Activated CD4-positive, alpha-beta T cell treated with anti-CD3 and anti-CD28 coated beads for 1 hour (primary cell): ENCODE measurements at places on chromosomes 5 and 9.

DNA sequence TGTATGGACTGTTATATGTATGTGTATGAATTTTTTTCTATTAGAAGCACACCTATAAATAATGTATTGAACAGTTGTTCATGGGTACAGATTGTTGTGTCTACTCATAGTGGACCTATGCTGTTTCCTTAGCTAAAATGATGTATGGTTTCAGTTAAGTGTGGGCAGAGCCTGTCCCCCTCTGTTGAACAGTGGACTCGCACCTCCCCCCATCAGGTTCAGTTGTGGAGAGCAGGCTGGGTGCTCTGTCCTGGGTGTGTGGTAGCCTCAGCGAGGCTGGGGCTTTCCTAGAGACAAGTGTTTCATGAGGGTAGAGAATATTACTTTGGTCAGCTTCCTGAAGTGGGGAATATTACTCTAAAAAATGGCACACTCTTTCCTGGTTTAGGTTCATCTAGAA, 47.4 kb upstream of the LRRTM2 start:
- no peak for DNase-seq

DNA sequence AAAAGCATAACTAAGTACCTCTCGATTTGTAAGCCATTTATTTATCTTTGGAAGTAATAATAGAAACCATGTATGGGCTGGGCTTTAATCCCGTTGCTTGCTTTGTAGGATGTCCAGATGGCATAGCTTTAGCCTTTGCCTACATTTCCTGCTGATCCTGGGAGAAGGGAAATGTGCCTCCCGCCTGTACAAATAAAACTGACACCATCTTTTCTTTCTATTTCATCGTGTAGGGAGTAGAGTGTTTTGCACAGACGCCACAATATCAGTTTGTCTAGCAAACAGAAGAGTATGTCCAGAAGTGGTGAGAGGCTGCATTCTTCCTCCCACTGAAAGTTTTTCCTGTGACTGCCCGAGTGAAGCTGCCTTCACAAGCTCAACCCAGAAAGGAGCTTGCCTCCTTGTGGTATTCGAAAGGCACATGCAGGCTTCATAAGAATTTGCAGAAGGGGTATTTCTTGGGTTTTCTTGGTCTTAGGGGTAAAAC, 24.7 kb upstream of the TJP2 start:
- DNase-seq, result no peak

GRCh38 chr5:133732536-133732935, 120.2 kb upstream of the FSTL4 start:
- DNase-seq, result no peak

GRCh38 chr9:124511891-124512805, 4.9 kb upstream of the NR5A1 start:
- no peak for DNase-seq

DNA sequence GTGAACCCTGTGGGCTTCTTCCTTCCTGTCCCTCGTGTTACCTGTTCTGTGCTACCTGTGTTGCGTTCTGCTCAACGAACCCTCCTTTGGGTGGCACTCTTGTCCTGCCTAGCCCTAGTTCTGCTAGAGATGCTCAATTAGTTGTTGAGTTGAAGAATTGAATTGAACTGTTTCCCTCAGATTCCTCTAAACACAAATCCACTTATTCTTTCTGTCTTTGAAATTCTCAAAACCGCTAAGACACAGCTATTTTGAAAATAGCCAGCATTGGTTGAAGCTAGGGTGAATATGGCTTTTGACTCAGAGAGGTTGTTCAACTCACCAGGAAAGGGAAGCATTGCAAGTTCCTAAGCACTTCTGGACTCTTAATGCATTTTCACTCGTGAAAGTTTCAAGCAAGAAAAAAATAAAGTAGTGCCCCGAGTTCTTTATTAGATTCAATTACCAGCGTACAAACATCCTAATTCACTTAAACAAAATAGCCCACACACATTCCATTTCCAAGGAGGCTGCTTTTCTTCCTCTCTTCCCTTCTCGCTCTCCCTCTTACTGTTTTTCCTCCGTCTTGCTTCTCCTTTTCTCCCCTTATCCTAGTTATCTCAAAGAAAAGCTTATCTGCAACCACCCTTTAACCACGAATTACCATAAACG, 642 bp upstream of the ITGA1 start:
- peak; percentile 16 for DNase-seq

DNA sequence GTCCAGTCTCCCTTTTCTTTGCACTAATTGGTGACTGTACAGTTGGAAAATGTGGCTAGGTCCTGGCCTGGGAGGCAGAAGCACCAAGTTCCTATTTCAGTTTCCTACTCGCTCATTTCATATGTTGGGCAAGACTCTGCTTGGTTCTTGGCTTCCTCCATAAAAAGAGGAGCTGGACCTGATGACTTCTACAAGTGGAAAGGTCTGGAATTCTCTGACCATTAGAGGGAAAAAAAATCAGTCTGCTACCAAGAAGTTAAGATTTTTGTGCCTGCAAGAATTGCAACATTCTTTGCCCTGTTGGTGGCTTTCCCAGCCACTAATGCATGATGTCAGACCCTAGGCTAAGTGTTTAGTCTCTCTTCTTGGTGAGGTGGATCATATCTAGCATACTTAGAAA, 91.5 kb downstream of the WDR41 start:
- no peak for DNase-seq

- no peak for DNase-seq
These were observed 41.7 kb downstream of the NFX1 start for GRCh38 chr9:33332011-33332410.

DNA sequence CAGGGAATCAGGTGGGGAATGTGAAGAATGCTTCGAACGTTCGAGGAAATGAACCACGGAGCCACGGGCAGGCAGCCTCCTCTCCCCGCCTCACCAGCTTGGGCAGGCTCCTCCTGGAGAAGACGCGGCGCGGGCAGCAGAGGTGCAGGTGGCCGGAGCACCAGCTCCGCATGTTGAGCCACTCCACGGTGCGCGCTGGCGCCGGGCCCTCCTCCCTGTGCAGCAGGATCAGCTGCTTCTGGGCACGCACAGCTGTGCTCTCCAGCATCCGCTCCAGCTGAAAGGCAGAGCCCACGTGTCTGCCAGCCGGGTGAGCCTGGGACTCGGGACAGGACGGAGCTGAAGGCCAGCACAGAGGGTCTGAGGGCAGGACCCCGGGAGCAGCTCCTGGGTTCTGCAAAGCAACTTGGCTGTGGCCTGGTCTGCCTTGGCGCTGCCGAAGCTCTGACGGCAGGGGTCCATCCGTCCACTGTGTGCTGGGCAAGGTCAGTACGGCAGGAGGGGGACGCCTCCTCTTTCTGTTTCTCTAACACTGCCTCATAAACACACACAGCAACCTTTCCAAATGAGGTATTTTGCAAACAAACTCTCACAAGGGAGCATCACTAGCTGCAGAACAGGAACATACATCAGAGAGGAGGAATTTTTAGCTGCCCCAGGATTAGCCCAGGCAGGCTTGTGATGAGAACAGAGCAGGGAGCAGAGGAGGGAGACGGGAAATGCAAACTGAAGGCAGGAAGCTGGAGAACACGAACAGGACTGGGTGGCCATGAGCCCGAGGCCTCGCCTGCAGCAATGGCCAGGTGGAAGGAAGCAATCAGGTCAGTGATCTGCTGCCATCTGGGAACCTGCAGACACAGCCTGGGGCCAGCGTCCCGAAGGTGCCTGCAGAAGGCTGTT, 20.1 kb upstream of the NSMF start:
- no peak for DNase-seq

- DNase-seq, result no peak
These were observed 3.8 kb upstream of the ZNF782 start for GRCh38 chr9:96858018-96858573.

GRCh38 chr5:119470851-119471451, 18.7 kb downstream of the HSD17B4 start:
- no peak for DNase-seq

DNA sequence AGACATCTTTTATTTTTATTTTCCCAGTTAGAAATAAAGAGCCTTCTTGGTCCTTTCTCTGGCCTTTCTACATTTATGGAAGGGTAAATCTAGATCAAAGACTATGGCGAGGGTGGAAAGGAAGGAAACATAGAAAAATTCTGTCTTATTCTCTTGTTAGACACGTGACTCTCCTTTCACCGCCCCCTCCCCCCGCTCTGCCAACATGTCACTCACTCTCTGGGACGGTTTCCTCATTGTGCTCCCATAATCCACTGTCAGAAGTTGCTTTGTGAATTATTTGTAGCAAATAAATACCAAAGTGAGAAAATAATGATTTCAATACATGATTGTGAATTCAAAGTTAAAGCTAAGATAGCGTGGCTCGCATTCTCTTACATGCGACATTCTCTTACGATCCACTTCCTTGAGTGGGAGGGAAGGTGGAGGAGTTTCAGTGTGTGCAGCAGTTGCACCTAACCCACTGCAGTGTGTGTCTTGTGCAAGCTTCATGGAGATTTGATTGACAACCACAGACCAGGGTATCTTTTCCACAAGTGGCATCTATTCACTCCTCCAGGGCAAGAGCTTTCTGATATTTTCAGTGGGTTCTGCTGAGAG, 423.0 kb upstream of the KIF2A start:
- no peak for DNase-seq

DNA sequence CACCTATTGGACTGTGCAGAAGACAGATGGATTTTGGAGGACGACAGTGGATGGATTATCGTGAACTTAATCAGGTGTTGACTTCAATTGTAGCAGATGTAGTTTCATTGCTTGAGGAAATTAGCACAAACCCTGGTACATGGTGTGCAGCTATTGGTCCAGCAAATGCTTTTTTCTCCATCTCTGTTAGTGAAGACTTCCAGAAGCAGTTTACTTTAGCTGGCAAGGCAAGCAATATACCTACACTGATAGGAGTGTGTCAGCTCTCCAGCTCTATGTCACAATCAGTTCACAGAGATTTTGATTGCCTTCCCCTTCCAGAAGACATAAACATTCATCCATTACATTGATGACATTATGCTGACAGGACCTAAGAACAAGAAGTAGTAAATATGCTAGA, 35.7 kb upstream of the ROR2 start:
- no peak for DNase-seq

DNA sequence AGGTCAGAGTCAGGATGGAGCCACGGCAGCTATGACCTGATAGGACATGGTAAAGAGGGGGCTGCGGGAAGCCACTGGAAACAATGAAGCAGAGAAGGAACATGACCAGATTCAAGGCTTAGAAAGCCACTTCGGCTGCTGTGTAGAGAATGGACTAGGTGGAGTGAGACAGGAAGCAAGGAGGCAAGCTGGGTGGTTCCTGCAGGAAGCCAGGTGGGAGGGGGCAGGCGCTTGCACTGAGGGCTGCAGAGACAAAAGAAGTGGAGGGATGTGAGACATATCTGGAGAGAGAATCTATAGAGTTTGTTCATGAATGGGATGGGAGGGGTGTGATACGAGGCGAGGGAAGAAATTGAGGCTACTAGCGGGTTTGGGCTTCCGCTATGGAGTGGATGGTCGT, 19.0 kb upstream of the N4BP3 start:
- DNase-seq, result no peak

- no peak for DNase-seq
These were observed 6.1 kb upstream of the CSF2 start for GRCh38 chr5:132067451-132067850.

DNA sequence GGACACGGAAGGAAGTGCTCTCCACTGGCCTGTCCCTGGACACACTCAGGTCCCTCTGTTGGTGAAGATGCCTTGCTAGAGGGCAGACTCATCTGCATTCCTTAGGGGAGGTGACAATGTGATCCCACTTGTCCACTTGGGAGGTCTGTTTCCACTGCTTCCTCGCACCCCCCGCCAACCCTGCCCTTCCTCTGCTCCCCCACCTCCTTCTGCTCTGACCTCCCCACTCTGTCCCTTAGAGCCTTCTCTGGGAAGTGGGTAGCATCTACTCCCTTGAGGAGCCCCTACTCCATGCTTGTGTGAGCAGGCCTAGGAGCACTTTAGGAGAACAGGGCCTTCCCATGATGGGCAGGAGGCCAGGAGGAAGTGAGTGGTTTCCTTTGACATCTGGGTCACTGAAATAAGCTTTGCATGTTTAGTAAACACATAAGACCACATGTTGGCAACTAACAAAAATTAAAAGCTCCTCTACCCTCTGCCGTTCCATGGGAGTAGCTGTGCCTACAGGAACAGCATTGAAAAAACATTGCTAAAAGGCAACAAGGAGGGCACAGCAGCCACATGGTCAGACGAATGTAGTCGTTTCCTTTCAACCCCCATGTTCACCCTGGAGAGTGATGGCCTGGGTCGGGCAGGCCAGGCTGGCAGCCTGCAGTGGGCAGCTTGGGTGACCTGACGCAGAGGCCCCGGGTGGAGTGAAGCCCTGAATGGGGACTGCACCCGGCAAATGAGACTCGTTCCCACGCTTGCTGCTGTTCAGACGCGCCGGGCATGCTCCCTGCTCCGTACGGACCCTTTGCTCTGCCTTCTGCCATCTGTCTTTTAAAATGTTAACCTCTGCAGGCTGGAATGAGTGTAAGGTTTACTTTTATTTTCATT, 634.0 kb downstream of the IRX1 start:
- no peak for DNase-seq

DNA sequence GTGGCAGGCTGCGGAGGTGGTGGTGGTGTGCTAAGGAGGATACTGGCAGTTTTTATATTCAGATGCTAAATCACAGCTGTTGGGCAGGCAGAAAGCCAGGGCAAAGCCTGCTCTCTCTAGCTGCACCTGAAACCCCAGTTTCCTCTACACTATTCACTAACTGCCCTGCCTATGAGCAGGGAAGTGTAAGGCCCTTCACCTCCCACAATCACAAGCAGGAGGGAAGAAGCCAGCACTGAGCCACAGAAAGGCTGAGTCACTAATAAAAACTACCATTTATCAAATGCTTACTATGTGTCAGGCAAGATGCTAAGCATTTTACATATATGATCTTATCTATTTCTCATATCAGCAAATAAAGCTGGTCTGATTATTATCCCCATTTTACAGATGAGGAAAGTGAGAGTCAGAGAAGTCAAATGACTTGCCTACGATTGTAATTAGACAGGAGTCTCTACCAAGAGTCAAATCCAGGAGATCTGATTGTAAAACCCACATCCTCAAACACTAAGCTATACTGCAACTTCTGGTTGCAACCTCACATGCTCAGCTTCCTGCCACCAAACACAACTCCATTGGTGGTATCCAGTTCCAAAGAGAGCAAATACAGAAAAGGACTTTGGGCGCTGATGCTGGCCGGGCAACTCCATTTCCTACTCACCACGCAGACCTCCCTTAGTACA, 17.7 kb upstream of the IL6ST start:
- DNase-seq, result no peak

DNA sequence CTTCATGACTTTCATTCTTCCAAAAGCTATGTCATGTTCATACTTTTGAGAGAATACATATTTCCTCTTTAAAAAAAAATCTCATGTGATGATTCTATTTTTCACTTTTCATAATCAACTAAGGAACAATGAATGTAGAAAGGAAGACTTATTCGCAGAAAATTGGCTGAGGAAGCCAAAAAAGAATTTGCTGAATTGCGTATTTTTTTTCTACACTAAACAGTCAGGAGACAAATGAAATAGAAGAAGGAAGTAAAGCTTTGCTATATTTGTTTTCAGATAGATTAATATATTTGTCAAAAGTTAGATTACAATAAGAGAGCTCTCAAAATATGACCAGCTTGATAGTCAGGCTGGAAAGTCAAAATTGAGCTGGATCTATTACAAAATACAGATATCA, 504.2 kb downstream of the ANXA1 start:
- no peak for DNase-seq

- peak; percentile 41 for DNase-seq
These were observed 46.4 kb downstream of the ANXA2R start for GRCh38 chr5:42993516-42994245.
